Stimulated activated CD8-positive, alpha-beta memory T cell treated with anti-CD3 and anti-CD28 coated beads, Interleukin-4, amount 100 ng/mL, for 1 hour (primary cell): ENCODE measurements at places on chromosomes 5 and 9.
A peak's percentile ranks its signal among the peaks of the same experiment; 100 is the strongest.

DNA sequence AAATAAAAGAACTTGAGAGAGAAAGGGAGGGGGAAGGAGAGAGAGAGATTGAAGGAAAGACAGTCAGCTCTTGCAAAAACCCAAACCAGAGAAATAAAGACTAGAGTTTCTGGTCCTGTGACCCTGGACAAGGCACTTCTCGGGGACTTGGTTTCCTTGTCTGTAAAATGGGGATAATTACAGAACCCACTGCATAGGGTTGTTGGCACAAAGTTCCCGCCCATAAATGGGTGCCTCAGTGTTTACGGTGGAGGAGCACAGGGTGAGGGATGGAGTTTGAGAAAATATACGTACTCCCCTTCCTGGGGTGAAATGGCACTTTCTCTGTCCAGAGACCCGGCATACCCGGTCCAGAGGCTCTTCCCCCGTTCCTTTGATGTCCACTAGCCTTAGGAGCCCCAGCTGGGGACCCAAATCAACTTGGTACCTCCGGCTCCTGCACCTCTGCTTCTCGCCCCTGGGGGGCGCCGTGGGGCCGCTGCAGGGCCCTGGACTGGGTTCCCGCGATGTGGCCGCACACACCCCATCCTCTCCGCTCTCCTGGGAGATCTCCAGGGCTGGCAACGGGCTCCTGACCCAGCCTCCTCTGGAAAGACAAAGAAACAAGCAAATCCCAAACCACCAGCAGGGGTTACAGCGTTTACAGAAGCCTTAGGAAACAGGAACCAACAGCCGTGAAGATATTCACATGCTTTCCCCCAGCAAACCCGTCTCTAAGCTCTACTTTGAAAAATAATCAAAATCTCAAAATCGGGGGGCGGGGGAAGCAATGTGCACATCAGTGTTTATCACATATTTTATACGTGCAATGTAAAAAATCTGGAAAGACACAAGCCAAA lies 26.3 kb downstream of the PTGES start:
- DNase-seq = peak; percentile 25

- DNase-seq = no peak
Measured at GRCh38 chr5:150442699-150443080, 6.8 kb downstream of the RPS14 start.

- no peak for DNase-seq
Measured at GRCh38 chr5:168409591-168410458, 76.4 kb upstream of the RARS1 start.

DNA sequence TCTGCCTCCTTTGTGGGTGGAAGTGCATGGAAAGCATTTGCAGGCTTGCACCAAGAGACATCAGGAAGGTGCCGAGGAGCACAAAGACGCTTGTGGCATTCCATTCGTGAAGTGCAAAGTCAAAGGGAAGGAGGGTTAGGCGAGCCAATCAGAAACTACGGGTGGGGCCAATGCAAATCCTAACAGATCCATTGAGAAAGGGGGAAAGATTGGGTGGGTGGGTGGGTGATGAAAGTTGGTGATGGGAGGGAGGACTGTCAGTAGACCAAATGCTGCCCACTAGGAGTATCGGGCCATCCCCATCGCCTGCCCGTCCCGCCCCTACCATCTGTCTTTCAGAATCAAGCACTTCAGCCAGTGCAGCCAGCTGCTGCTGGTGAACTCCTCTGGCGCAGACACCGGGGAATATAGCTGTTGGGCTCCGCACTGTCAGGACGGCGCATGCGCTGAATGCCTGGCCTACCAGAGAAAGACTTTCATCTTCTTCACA lies 17.1 kb upstream of the ANXA6 start:
- no peak for DNase-seq

GRCh38 chr5:139076111-139076510 lies 122.1 kb downstream of the SIL1 start:
- no peak for DNase-seq

DNA sequence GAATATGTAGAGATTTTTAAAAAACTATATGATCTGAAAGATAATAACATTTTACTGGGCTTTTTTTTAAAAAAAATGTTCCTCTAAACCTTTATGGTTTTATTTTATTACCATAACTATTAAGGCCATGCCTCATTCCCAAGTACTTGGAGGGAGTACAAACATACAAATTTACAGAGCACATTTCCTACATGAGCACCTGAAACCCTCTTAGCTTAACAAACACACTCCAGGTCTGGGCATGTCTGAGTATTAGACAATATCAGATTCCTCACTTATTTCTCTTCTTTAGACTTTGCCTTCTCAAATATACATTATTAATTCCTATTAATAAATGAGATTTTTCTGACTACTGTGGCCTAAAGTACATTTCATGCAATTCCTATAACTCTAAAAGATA lies 319.2 kb downstream of the SLCO4C1 start:
- no peak for DNase-seq

DNA sequence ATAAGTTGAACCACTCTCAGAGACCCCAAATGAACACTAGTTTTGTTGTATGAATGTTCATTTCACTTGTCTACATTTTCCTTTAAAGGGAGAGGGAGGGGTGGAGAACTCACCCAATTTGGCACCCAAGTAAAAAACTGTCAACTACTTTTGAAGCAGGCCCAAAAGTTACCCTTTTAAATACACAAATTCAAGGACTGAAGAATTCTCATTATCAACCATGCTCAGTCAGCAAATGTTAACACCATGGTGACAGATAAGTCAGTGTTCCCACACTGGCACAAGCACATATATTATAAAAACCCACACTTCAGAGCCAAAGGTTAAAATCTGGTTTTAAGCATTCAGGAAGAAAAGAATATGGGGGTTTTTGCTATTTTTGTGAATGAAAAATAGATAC lies 31.6 kb downstream of the CSNK1A1 start:
- DNase-seq = no peak

- no peak for DNase-seq
Measured at GRCh38 chr9:94915476-94916450, 189.3 kb downstream of the AOPEP start.

GRCh38 chr5:151005187-151005949 lies 15.0 kb upstream of the GPX3 start:
- no peak for DNase-seq

DNA sequence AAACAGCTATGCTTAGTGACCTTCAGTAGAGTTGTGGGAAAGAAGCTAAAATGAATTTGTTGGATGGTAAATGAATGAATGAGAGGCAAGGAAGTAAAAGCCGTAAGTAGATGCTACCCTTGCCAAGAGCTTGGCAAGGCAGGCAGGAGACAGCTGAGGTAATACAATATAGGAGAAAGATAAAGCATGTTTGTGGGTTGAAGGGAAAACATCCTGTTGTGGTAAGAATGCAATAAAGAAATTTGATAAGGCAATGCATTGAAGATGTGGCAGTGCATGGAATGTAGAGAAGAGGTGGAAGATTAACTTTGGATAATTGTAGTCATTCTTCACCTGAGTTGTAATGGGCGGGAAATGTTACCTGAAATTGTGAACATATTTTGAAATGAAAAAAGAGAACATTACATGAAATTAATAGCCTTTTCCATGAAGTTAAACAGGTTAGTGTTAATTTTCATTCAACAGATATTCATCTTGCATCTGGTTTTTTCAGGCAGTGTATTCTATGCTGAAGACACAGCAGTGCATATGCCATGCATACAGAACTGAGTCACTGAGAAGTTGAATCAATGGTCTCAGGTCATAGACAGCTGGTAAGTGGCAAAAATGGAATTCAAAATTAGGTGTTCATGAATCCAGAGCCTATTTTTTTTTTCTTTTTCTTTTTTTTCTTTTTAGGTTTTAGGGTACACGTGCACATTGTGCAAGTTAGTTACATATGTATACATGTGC lies 43.4 kb upstream of the SPINK5 start:
- no peak for DNase-seq

- no peak for DNase-seq
Measured at GRCh38 chr9:100724886-100725285, 147.0 kb downstream of the CAVIN4 start.
